ENCODE measurements at places on chromosomes 7 and 10.

DNA sequence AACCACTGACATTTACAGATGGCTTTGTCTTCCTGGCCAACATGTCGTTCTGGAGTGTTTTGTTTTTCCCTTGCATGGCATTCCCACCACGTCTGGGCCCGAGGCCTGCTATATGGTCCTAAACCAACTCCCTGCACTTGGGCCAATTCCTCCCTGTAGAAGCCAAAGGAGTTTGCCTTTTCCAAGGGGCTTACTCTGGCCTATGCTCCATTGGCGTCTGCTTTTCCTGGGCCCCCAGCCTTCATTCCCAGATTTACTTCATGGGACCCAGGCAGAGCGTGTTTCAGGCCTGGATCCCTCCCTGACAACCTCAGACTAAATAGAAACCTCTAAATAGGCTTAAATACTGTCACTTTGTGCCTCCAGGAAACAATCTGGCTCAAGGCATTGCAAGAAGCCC, 60.7 kb downstream of the MINDY4 start:
- DNase-seq = no peak

DNA sequence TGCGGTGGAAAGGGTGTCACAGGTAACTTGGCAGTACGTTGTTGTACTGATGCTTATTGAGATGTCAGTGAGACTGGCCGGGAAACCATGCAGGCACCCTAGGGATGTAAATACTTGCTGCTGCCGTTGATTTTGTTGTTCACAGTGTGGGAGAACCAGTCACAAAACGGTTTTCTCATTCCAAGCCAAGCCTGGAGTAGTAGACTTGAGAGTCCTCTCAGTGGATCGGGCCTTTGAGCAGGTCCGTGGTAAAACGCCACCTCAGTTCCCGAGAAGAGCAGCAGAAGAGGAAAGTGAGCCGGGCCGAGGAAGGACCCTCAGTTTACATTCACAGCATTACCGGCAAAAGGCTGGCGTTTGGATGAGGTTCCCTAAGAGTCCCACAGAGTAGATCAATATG, 1.1 kb downstream of the JAKMIP3 start:
- DNase-seq = no peak

DNA sequence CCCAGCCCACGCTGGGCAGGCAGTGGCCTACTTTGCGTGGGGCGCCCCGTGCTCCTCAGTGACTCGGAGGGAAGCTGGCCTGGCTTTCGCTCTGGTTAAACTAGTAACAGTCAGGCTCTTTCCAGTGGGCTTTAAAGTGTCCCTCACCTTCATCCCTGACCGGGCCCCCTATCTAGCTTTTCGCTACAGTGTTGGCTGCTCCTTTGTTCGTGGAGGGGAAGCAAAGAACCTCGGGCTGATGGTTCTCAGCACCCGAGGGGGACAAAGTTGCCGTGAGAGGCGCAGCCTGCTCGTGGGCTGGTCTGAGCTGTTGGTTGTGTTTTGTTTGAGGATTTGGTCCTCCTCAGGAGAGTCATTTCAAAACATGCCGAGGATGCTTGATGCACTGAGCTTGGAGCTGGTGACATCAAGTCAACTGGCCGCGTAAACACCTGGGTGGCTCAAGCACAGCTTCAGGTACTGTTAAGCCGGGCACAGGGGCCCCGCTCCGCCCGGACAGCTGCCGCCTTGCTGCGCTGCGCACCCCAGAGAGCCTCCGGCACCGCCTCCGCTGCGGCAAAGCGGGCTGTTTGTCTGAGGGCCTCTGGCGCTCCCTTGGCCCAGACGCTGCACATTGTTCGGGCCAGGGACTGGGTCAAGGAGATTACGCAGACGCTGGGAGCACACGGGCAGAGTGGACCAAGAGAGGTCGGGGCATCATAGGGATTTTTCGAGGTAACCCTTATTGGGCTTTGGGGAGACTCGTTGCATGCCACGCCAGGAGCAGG, 1.6 kb downstream of the DLX6 start:
- no peak for DNase-seq

GRCh38 chr10:1368842-1369171, 312.6 kb downstream of the WDR37 start:
- DNase-seq = peak; percentile 9

DNA sequence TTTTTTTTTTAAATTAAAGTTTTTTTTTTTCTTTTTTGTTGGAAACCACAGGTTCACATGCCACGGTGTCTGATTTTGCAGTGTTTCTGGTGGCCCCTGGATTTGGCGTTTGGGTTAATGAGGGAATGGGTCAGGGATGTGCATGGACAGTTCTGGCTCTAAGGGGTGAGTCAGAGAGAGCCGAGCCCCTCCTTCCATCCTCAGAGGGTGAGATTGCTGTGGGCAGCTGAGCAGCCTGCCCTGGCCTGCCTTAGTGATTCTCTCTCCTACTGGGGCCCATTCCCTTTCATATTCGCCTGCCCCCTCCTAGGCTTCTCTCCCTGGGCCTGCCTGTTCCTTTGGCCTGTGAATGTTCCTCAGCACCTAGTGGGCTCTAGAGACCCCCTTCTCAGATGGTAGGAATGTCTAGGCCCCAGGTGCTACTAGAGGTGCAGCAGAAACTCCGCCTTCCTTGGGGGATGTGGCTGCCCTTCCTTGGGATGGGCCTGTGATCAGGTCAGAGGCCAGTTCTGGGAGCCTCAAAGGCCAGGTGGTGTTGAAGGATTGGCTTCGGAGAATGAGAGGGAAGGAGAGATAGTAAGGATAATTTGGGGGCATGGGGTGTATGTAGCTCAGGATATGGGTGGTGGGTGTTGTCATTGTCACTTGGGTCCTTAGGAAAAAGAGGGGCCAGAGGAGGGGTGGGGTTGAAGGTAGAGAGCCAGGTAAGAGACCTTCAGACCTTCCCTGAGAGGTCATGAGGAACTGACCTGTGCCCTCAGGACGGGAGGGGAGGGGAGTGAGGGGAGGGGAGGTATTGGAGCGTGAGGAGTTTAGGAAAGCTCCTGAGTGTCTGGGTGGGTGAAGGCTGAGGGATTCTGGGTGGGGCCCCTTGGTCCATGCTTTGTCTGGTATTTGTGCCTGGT, 19.8 kb downstream of the TSPAN14 start:
- no peak for DNase-seq

GRCh38 chr7:43694399-43694748, 34.9 kb downstream of the COA1 start:
- DNase-seq = no peak

- no peak for DNase-seq
These were observed 96.4 kb downstream of the COBL start for GRCh38 chr7:51220226-51220625.

- no peak for DNase-seq
These were observed 33.6 kb downstream of the CNTNAP2 start for GRCh38 chr7:146150153-146150552.

- DNase-seq = peak; percentile 32
These were observed 233.6 kb downstream of the SNX13 start for GRCh38 chr7:17706734-17707133.

DNA sequence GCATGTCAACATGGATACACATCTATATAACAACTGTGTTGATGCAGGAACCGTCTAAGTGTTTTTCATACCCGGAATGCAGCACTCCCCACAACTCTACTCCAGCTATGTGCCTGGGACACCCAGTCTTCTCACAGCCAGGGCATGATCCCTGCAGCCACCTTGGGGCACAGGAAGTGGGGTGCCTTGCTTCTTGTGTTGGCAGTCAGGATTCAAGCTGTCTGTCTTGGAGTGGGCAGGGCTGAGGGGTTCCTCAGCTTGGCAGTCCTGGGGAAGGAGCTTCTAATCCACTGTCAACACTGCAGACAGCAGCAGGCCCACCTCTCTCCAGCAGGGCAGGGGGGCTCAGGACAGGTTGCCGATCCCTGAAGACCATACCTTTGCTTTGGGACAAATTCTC, 41.3 kb downstream of the DRGX start:
- no peak for DNase-seq

DNA sequence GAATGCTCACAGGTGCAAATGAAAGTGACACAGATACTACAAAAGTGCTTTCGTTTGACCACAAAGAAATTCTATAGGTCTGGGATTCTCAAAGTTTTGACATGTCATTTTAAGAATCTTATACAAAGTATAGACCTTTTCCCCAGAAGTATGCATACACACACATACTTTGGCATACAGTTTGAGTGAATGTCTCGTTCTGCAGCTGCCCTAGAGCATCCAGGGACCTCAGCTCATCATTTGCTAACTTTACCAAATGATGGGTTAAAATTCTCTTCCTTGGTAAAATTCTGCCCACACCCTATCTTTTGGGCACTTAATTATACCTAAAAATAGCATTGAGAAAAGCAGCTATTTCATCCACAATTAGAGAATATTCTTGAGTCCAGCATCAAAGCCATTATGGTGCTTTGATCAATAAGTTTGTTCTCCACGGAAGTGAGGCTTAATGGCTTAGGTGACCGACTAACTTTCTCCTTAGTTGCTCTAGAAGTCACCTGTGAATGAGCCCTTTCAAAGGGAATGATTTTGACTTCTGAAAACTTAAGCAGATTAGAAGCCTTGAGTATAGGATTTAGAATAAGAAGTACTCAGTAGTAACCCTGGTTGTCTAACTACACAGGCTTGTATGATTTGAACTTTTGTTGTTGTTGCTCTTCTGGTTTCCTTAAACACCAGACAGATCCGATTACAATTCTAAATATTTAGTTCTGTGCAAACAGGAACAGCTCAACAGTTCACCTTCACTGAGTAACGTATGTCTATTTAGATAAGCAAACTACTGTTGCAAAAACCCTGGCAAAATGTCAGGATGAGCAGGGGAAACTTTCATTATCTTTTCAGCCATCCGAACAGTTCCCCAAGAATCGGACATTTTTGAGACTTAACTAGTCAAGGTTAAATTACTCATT, 70.6 kb downstream of the CNNM2 start:
- DNase-seq = no peak

- no peak for DNase-seq
These were observed 9.5 kb downstream of the SRRM3 start for GRCh38 chr7:76211216-76211615.

DNA sequence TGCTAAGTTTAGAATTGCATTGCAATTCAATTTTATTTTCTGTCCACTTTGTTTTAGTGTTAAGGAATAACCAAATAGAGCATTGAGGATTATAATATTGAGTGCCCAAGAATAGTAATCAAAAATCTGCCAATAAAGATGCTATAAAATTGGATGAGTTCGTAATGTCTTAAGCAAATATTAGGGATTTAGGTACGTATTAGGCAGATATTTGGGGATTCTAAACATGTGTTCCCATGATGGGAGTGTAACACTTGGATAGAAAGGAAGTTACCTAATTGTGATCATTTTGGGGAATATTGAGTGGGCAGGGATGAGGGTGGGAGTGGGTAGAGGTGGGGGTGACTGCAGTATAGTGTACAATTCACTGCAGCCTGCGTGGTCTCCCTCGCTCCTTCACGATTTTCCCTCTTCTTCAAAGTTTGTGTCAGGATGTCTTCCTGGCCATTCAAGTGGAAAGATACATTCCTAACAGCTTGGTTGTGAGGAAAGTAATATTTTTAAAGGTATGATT, 1.3 kb upstream of the PRKG1 start:
- DNase-seq = no peak

DNA sequence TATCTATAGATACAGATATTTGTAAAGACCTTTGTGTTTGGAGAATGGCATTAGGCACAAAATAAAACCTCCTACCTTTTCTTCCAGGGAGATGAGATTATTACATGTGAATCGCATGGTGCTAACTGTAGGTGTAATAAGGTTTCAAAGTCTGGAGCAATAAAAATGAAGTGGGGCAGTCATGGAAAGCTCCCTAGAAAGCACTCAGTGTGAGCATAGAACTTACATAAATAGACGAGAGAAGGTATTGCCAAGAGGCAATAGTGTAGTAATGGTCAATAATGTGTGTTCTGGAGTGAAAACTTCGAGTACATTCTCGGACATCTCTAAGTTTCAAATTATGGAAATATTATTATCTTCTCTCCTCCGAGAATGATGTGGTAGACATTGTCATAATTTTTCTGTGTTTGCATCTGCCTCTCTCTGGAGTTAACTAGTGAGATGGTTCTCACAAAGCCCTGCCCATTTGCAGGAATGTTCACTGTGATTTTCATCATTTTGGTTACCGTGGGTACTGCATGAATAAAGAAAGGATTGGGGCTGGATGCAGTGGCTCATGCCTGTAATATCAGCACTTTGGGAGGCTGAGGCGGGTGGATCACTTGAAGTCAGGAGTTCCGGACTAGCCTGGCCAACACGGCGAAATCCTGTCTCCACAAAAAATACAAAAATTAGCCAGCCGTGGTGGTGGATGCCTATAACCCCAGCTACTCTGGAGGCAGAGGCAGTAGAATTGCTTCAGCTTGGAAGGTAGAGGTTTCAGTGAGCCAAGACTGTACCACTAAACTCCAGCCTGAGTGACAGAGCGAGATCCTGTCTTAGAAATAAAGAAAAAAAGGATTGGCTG, 10.6 kb downstream of the VIM start:
- DNase-seq = peak; percentile 63

DNA sequence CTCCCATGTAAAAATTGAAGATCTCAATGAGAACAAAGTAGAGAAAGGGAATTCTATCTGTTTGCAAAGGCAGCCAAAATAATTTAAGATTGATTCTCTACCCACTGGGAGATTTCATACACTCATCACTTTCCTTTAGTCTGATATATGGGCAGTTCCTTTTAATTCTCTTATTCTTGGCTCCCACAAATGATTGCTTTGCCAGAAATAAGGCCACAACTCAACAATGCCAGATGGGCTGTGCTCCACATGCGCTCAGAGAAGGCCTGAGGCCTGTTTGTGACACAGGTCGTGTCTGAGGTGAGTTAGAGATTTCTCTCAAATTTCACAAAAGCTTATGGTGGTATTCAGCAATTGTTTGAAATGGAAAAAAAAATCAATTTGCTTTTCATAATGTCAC, 501.9 kb upstream of the SEMA3D start:
- DNase-seq = no peak

DNA sequence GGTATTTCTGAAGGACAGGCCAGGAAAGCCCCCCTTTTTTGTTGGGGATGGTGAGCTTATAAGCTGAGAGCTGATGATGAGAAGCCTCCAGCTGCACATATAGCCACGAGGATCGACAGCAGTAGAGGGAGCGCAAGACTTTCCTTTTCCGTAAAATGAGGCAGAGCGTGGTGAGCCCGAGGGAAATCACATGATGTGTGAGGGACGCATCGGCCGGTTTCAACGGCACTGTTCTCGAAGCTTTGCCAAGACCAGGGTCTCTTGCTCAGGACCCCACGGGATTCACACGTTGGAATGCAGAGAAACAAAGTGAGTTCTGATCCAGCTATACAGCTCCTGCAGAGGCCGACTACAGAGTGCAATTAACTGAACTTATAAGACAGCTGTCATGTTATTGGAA, 55.7 kb downstream of the ADAM12 start:
- DNase-seq = no peak

Measured in CD4-positive, alpha-beta T cell treated with Interleukin-17A for 1 hour (primary cell).